Neural crest cell (in vitro differentiated cells): ENCODE measurements at places on chromosomes 7 and 10.
A peak's percentile ranks its signal among the peaks of the same experiment; 100 is the strongest.

DNA sequence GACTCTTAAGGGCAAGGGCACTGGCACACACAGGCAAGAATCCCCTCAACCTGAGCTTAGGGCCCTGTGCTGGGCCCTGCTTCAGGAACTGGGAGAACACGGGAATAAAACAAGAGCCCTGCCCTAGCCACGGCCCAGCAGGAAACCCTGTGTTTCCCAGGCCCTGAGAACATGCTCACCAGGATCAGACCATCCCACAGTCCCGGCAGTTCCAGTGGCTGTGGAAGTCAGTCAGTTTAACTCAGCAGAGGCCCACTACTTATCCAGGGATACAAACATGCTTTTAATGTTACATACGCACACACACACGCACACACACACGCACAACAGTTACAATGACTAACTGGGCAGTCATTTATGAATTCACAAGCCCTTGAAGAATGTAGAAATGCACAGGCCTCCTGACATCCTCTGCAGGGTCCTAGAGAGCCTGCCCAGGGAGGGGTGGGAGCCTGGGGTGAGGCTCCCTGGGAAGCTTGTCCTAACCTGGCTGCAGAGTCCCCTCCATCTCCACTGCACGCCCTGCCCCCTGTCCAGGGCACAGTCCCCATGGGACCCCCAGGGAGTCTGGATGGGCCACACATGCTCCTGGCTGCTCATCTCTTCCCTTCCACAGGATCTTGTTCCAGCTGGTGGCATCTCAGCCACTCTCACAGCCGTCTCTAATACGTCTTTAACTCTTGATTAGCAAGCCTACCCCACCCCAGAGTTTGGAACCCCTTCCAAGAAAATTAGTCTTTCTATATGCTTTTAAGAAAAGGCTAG lies 97.6 kb downstream of the TCERG1L start:
- DNase-seq = no peak

DNA sequence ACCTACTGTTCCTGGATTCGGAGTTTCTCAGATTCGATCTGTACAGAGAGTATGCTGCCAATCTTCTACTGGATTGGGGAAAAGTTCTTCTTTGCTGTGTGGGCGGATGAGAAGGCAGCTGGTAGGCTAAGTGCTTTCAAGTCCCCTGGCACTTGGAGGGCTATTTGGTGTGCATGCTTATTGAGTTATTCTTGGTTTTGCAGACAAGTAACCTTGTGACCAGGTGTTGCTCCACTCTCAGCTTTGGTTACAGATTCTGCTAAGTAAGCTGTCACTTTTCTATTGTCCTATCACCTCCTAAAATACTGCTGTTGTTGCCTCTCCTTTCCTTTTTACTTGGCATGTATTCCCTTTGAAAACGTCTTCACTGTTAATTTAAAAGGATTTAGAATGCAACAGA lies 1375.1 kb upstream of the LRRTM3 start:
- no peak for DNase-seq

DNA sequence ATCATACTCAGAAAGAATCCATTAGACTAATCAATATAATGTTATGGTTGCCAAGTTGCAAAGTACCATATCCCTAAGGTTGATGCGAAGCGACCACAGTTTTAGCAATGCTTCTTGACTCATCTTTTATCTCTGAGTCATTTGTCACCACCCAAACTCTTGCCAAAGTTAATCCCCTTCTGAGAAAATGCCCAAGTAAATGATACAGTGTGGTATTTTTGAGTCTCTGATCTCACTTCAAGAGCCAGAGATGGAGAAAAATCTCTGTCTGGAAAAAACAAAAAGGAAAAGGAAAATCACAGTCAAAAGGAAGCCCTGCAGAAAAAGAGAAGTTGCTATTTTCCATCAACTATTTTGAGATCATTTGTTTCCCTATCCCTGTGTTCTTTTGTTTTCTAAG lies 26.7 kb upstream of the OTUD1 start:
- no peak for DNase-seq

DNA sequence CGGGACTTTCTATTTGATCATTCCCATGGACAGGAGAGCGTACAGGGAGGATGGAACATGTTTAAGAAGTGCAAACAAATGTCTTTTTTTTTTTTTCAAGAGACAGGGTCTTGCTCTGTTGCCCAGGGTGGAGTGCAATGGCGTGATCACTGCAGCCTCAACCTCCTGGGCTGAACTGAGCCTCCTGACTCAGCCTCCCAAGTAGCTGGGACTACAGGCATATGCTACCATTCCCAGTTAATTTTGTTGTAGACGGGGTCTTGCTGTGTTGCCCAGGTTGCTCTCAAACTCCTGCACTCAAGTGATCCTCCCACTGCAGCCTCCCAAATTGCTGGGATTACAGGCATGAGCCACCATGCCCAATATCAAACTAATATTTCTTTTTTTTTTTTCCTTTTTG lies 40.5 kb downstream of the SPDYE5 start:
- no peak for DNase-seq

GRCh38 chr7:20407585-20408466 lies 77.1 kb downstream of the ITGB8 start:
- no peak for DNase-seq

DNA sequence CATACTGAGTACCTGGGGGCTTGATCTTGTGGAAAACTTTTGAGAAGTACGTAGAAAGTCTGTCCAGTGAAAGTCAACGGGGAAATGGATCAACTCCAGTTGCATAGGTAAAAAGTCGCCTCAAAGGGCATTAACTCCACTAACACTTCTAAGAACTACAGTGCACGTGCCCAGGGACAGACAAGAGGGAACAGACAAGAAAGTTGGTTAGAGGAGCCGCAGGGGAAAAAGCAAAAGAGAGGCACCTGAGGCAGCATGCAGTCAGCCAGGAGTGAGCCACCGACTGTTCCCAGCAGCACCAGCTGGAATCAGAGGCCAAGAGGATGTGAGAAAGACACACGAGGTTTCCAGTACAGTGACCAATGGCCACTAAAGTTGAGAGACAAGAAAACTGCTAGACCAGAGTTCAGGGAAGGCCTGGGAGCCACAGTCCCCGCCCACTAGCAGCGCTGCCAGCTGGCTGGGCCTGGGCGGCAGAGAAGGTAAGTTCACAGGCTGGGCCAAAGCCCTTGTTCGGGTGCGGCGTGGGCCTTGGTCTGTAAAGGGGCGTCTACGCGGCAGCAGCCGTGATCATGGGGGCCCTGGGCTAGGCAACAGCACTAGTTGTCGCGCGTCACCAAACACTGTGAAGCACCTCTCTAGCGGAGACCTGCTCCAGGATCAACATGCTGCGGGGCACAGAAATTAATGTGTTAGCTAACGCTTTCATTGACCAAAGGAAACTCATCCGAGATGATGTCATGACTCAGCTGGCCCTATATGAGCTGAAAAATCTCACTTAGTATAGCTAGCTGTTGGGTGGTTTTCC lies 14.0 kb downstream of the ITGB1 start:
- DNase-seq = no peak

GRCh38 chr7:28128608-28129007 lies 52.0 kb downstream of the JAZF1 start:
- DNase-seq = no peak

GRCh38 chr7:128052404-128052803 lies 21.2 kb upstream of the LRRC4 start:
- no peak for DNase-seq

GRCh38 chr10:81792729-81793128 lies 82.3 kb upstream of the NRG3 start:
- DNase-seq = no peak

- DNase-seq = no peak
These were observed 881.1 kb upstream of the AUTS2 start for GRCh38 chr7:68717176-68717575.

DNA sequence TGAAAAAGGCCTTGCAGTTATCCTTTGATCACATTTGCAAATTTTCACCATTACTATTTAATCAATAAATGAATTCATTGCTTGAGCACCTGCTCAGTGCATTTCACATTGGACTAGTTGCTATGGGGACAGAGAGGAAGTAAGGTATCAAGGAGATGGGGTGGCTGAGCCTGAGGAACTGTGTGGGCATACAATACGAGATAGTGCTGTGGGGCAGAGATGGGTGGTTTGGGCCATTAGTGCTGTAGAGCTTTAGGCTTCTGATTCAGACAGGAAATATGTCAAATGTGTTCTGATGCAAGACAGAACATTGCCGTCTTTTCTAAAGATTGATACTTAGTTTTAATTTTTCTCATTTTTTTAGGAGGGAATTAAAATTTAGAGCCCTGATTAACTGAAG lies 13.2 kb downstream of the ITGB8 start:
- DNase-seq = no peak

- peak; percentile 95 for DNase-seq
These were observed 2.3 kb upstream of the NOS3 start for GRCh38 chr7:150988230-150989226.

- DNase-seq = no peak
These were observed 247.8 kb upstream of the AOAH start for GRCh38 chr7:36972140-36972518.

DNA sequence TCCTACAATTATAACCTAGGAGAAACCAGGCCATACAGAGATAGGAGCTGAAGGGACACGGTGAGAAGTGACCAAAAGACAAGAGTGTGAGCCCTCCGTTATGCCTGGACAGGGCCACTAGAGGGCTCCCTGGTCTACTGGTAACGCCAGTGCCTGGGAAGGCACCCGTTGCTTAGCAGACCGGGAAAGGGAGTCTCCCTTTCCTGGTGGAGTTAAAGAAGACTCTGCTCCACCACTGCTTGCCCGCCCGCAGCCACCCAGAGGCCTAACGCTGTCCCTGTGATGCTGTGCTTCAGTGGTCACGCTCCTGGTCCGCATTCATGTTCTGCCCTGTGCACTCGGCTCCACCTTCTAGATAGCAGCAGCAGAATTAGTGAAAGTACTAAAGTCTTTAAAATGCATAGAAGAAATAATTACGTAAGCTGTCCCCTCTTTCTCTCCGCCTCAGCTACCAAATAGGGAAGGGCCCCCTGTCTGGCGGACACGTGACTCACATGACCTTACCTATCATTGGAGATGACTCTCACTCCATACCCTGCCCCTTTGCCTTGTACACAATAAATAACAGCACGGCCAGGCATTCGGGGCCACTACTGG lies 34.8 kb downstream of the GRID2IP start:
- peak; percentile 80 for DNase-seq

DNA sequence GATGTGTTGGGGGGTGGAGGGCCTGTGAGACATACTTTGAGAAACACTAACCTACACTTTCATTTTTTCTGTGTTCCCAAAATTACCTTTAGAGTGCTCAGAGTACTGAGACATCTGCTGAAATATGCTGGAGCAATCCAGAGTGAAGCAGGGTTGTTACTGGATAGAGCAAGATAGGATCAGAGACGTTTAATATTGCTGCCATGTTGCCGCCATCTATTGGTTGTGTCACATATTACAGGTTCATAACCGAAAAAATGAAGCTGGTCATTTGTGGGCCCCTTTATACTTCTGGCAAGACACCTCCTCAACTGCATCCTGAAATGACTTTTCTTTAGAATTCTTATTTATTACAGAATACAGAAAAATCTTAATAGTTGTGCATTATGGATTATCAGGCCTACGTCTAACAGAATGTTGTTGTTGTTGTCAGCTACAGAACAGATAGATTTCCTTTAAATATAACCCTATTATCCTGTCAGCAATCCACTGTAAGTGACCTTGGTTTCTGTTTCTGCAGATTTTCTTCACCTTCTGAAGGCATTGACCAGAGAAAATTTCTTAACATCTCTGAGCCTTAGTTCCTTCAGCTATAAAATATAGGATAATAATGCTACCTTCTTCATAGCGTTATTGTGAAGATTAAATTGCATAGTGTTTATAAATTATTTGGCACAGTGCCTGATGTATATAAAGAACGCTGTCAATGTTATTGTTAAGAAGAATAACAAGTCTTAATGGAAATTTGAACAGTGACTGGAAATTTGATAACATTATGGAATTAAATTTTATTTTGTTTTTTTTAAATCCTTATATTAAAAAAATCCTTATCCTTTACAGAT lies 16.2 kb upstream of the DLD start:
- peak; percentile 35 for DNase-seq

- peak; percentile 31 for DNase-seq
These were observed 89.1 kb downstream of the MMRN2 start for GRCh38 chr10:86868353-86868752.

DNA sequence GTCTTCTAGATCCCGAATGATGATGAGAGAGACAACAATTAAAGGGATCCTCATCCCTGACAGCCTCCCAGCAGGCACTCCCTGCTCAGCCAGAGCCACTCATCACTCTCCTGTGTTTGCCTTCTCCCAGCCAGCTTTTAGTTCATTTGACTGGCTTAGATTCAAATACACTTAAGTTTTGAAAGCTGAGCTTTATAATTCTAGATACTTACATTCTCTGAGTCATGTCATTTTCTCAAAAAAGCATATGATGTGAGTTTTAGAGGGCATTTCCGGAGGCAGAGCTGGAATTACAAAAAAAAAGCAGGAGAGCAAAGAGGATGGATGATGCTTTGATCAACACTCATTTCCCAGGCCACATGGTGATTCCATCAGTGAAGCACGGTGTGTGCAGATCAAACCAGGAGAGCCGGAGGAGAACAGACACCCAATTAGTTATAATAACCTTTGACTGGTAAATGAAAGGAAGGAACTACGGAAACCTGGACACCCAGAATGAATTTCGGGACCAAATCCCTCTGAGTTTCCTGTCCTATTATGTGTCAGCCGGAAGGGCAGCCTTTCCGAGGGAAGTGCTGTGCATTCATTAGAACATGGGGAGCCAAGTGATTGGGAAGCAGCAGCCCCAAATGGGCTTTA lies 81.5 kb upstream of the HPS1 start:
- DNase-seq = no peak

DNA sequence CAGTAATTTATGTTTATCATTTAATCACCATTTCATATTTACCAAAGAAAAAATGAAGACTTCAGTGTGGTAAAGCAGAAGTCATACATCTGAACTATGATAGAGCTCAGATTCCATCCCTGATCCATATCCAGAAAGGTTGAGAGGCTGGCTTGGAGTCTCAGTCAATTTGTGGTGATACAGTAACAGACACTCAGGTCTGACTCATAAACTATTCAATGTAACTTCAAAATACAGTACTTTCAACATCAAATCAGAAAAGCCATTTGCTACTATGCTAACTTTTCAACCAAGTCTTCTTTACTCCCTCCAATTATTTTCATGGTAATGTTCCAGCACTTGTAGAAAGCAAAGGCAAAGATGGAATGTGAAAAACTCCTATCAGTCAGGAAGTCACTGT lies 190.4 kb downstream of the HDAC9 start:
- DNase-seq = no peak

GRCh38 chr7:2045559-2046405 lies 187.0 kb downstream of the MAD1L1 start:
- DNase-seq = no peak

GRCh38 chr10:31261511-31262311 lies 57.3 kb upstream of the ZEB1 start:
- DNase-seq = no peak

GRCh38 chr7:31098642-31099360 lies 46.7 kb downstream of the ADCYAP1R1 start:
- DNase-seq = no peak
